D721Med (cell line): ENCODE measurements at places on chromosomes 12 and 14.

GRCh38 chr12:6280672-6281071, 29.8 kb upstream of the PLEKHG6 start:
- DNase-seq: no peak

- DNase-seq: no peak
Observed at GRCh38 chr12:6264402-6265037, 46.0 kb upstream of the PLEKHG6 start.

GRCh38 chr14:28673056-28673455, 93.5 kb upstream of the FOXG1 start:
- no peak for DNase-seq

- DNase-seq: no peak
Observed at GRCh38 chr14:77808250-77808649, 8.3 kb downstream of the ADCK1 start.

- DNase-seq: no peak
Observed at GRCh38 chr12:93573552-93574223, 1.2 kb downstream of the SOCS2 start.

DNA sequence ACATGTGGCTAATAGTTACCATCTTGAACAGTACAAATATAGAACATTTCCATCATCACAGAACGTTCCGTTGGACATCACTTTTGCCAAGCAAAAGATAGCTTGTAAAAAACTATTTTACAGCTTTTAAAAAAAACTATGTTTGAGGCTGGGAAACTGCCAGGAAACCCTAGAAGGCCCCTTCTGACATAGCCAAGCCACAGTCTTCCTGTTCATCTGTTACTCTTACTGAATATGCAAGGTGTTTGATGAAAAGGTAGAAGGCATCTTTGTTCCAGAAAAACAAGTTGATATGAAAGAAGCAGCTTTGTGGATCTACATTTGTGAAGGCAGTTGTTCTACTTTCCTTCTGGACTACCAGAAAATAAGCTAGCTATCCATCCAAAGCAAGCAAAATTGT, 23.6 kb upstream of the WNK1 start:
- no peak for DNase-seq

DNA sequence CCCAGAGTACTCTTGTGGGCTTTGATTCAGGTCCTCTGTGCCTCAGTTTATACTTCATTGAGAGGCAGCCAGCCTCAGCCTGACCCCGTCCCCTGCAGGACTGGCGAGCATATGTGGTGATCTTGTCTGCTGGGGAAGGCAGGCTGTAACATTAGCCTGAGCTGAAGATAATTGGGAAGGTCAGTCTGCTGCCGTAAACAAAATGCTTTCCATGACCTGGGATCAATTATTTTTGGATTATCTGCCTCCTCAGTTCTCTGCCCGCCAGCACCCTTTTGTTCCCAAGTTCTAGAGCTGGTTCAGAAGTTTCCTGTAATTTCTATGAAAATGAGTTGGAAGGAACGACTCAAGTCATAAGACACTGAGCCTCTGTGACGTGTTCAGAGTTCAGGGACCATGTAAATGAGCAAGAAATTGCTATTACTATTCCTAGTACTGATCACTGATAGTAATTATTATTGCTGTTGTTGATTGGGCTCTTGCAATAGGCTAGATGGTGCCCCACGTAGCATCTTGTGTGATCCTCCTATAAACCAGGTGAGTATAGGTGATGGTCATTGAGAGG, 4.5 kb downstream of the ORAI1 start:
- DNase-seq: no peak

- no peak for DNase-seq
Observed at GRCh38 chr12:49825971-49826421, 2.2 kb downstream of the NCKAP5L start.

DNA sequence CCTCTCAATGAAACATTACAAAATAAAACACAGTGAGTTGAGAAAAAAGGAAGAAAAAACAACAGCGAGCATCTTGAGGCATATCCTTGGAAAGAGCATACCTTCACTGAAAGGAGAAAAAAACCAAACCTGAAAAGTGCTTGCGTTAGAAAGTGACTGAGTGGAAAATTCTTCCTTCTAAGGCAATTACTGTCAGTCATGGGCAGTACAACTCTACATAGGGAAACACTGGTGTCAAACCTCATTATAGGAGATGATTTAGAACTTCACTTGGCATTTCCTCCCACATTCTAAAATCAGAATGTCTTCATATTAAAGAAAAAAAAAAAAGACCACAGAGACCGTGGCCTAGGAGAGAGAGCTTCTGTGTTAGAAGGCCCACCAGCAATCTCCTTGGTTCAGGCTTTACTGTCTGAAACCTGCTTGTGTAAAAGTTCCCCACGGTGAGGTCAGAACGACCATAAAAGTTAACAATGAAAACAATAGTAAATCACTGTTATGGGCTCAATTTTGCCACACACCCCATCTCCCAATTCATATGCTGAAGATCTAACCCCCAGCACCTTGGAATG, 91.1 kb upstream of the CRY1 start:
- no peak for DNase-seq

DNA sequence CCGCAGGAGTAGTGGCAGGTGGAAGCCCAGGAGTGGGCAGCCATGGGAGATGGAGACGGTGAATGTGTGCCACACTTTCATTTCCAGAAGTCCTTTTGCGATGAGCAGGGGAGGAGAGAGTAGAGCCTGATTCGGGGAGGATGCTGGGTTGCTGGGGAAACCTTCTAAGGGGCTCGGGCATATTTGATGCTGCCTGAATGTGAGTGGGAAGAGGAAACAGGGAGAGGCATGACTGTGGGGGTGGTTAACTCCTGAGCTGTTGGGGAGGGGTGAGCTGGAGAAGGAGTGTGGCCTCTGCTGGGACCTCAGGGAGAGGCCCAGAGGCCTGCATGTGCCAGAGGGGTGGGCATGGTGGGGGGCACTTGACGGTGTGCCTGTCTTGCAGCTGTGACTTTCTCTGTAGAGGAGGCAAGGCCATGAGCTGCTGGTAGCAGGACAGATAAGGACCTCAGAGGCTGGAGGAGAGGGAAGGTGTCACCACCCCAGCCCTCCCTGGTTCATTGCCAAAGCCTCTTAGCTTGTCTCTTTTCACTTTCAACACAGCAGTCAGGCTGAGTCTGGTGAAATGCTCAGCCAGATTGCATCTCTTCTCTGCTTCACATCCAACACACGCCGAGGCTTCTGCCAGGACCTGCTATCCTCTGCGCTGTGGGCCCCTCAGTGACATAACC, 11.4 kb downstream of the GLT1D1 start:
- DNase-seq: no peak

DNA sequence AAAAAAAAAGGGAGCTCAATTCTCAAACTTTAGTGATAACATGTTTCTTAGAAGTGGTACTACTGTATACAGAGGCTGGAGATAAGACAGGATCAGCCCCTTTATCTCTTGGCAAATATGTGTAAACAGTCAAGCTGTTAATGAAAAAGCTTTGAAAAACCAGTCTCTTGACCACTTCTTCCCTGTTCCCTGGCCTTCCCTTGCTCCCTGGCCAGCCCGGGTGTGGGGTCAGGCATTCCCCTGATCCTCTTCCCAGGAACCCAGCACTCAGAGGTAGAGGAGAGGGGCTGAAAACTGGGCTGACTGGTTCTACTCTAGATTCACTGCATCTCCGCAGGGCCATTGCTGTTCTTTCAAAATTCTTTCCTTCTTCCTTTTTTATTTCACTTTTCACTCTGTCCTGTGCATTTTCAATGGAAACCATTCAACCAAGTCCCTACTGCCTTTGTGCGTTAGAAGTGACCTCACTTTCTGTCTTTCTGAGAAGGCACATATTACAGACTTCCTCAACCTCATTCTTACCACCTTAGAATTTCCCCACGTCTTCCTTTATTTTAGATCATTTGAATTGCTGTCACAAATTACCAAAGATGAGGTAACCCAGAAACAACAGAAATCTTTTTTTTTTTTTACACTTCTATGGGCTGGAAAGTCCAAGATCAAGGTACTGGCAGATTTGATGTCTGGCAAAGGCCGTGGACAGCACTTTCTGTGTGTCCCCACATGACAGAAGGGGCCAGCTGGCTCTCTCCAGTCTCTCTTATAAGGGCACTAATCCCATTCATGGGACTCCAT, 5.7 kb downstream of the GNG2 start:
- no peak for DNase-seq

- no peak for DNase-seq
Observed at GRCh38 chr12:6468283-6468575, 2.2 kb downstream of the VAMP1 start.

GRCh38 chr14:87133073-87133801, 859.7 kb downstream of the GALC start:
- DNase-seq: no peak

GRCh38 chr14:89138846-89139245, 278.2 kb downstream of the FOXN3 start:
- DNase-seq: no peak

- no peak for DNase-seq
Observed at GRCh38 chr12:60035835-60036234, 440.0 kb downstream of the SLC16A7 start.

GRCh38 chr14:80714474-80714873, 227.1 kb downstream of the CEP128 start:
- no peak for DNase-seq

DNA sequence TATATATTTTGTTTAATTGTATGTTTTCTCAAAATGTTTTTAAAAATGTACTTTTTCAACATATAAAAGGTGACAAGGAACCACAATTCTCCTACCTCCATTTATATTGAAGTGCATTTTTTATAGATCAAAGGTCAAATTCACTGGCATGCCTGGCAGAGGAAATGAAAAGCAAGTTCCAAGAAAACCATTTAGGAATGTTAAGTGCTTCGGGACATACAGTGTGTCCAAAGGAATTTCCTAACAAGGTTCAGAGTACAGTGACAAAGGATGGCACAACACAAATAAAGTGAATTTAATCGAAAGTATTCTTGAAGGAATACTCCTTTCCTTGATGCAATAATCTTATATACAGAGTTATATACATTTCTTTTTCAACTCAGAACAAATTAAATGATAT, 242.3 kb downstream of the CCER1 start:
- no peak for DNase-seq

- DNase-seq: no peak
Observed at GRCh38 chr12:132615579-132616038, 3.0 kb upstream of the P2RX2 start.

DNA sequence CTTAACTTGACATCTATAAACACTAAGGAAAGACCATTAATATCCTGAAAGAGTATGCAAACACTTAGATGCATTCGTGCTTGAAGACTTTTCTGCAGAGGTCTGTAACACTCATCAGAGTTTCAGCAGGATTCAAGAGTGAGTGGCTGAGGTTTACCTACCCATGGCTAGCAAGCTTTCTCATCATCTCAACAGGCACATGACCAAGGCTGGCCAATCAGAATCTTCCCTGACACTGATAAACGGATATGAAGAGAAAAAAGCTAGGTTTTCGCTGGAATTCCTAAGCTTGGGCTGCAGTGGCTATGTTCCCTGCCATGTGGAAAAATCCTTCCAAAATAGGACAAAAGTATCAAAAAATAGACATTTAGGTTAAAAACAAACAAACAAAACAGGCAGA, 162.1 kb upstream of the USP15 start:
- DNase-seq: no peak

- DNase-seq: no peak
Observed at GRCh38 chr12:2891240-2892053, 756 bp downstream of the TULP3 start.

- DNase-seq: no peak
Observed at GRCh38 chr14:61253064-61253738, 27.9 kb downstream of the TMEM30B start.

DNA sequence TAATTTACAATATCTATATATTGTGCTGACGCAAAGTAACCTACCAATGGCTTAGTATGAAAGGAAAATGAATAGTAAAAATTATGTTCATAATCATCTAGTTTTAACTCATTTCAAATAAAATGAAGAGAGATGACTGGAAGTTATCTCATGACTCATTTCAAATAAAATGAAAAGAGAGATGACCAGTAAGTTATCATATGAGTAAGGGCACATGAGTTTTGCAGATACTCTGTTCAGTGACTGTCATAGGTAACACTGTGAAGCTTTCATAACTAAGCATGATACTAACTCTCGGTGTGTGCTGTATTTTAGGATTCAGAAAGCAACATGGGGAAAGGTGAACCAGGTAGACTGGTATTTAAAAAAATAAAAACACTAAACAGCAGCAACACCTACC, 364.5 kb upstream of the DIO2 start:
- DNase-seq: no peak

- no peak for DNase-seq
Observed at GRCh38 chr14:68104518-68104917, 284.9 kb downstream of the RAD51B start.

DNA sequence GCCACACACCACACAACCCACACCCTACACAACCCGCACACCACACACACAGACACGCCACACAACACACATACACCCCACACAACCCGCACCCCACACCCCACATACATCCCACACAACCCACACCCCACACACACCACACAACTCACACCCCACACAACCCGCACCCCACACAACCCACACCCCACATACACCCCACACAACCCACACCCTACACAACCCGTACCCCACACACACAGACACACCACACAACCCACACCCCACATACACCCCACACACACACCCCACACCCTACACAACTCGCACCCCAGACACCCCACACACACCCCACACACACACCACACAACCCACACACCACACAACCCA, 78.5 kb downstream of the NOC4L start:
- no peak for DNase-seq

GRCh38 chr12:42173961-42174521, 29.4 kb upstream of the GXYLT1 start:
- DNase-seq: no peak

DNA sequence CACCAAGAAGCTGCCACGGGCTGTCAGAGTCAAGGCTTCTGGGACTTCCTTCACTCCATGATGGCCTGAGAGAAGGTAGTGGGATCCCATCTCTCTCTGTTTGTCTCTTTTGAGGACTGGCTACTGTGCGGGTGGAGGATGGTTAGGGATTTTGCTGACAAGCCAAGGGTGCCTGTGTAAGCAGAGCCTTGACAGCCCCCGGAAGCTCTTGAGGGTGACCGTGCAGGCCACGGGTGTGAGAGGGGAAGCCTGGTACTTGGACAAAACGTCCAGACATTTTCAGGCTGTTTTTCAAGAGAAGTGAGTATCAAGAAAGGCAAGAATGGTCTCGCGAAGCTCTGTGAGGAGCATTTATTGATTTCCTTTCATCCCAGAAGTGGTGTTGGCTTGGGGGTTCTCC, 352.4 kb downstream of the DPF3 start:
- DNase-seq: no peak

- DNase-seq: no peak
Observed at GRCh38 chr14:70033116-70033515, 153.9 kb downstream of the SMOC1 start.

GRCh38 chr12:119876761-119877638, at the start of gene CIT:
Gene CIT (minus strand): TSS chr12:119877320. CDS start chr12:119876168, 1,152 bp downstream.
- peak; percentile 86 for DNase-seq
